ENCODE measurements at places on chromosomes 3 and 15.

DNA sequence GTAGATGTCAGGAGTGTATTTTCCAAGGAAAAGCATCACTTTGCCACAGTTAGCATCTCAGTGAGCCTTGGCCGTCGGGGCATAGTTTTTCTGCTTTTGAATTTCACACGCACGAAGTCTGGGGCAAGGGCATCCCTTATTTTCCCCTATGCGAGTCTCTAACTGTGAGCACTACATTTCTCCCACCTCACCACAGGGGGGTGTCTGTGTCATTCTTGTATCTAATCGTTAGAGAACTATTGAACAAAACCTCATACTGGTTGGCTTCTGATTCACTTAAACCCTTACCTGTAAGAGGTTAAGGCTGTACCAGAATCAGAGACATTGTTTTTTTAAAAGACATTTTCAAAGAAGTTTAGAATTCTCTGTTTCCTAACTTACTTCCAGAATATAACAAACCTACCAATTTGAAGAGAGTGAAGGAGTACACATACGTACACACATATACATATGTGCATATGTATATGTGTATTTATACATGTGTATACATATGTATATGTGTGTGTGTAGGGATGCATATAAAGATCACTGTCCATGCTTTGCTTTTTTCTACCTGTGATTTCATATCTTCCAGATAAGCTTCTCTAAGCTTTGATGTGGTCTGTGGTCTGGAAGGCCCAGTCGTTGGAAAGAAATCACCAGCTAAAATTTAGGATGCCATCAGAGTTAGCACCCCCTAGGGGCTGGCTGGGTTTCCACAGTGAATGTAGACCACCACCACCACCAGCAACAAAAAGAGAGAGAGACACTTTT lies 49.4 kb downstream of the MYZAP start:
- DNase-seq, result peak; percentile 51

DNA sequence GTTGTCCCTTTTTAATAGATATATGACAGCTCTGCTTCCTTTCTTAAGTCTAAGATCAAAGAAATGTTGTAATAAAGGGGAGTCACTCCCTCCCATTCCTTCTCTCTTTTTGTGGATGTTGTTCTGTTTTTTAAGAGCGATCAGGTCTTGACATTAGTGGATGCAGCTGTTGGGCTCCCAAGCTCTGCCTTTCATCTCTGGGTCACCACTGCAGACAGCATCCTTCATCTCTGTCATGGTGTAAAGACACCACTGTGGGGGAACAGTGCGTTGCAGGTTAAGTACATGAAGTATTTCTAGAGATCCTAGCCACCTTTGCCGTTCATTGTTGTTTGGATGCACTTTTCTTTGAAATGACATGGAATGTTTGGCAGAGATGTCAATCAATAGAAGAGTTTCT lies 17.7 kb downstream of the FNDC3B start:
- DNase-seq, result no peak

- peak; percentile 51 for DNase-seq
These were observed 59.8 kb downstream of the AGTR1 start for GRCh38 chr3:148757238-148758215.

DNA sequence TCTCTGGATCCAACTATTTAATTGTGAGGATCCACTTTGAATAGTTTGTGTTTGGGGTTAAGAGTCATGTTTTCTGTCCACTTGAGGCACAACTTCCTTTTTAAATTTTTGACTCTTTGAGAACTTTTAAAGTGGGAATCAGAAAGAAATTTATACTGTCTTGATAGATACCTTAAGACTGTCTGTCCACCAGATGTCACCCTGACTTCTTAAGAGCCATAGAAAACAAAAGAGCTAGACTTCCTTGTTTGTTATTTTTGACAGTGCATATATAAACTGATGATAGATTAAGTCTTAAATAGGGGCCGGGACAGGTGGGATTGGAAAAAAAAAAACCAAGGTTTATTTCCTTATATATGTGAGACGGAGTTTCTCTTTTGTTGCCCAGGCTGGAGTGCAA lies 52.1 kb upstream of the WDR72 start:
- DNase-seq, result peak; percentile 34

All from MCF 10A (cell line).